ENCODE measurements at places on chromosomes 1 and 21. TPM values are rescaled to one million over a fixed set of nuclear protein-coding genes. Genes with fewer than 3 reads are reported as not detected.

The KRTAP20-3 gene
- total RNA-seq = not detected

The HEATR1 gene
- total RNA-seq = 24.1 TPM

The DCDC2B gene
- total RNA-seq = not detected

The LRIG2 gene
- 4.4 TPM for total RNA-seq

The FBXO28 gene
- total RNA-seq = 25.1 TPM

The PCNT gene
- total RNA-seq = 18.5 TPM

The CFHR4 gene
- total RNA-seq = not detected

The PRKAA2 gene
- total RNA-seq = 3.4 TPM

The RHD gene
- not detected for total RNA-seq

The TEDDM1 gene
- total RNA-seq = not detected

The C8A gene
- total RNA-seq = not detected

The KCNJ10 gene
- not detected for total RNA-seq

The COL6A2 gene
- 256 TPM for total RNA-seq

The ALG14 gene
- 1.1 TPM for total RNA-seq

The IL20 gene
- not detected for total RNA-seq

The HFM1 gene
- total RNA-seq = 0.33 TPM

The NHLH1 gene
- under 0.01 TPM for total RNA-seq

The NBPF6 gene
- total RNA-seq = not detected

The MROH9 gene
- total RNA-seq = not detected

The PPM1J gene
- total RNA-seq = 2.3 TPM

The ID3 gene
- total RNA-seq = 156 TPM

The CIART gene
- 0.81 TPM for total RNA-seq

The ODF2L gene
- 7.7 TPM for total RNA-seq

The CNTN2 gene
- total RNA-seq = not detected

The PLEKHA6 gene
- 8.6 TPM for total RNA-seq

The MAP3K7CL gene
- total RNA-seq = 8.1 TPM

The PPIE gene
- 39.2 TPM for total RNA-seq

The HSPA6 gene
- total RNA-seq = 0.33 TPM

The C1orf159 gene
- 15.5 TPM for total RNA-seq

The XCL1 gene
- total RNA-seq = not detected

The TTLL7 gene
- 1.8 TPM for total RNA-seq

The FCN3 gene
- not detected for total RNA-seq

The GBP4 gene
- total RNA-seq = 0.13 TPM

The C1orf105 gene
- total RNA-seq = not detected

The CSF3R gene
- total RNA-seq = not detected

The NCAM2 gene
- 0.51 TPM for total RNA-seq

The TRABD2B gene
- 0.33 TPM for total RNA-seq

The ARHGEF16 gene
- total RNA-seq = 8.6 TPM

The ERVH48-1 gene
- total RNA-seq = not detected

The OLIG2 gene
- not detected for total RNA-seq

The SFN gene
- 21.7 TPM for total RNA-seq

Measured in mesangial cell (primary cell).